ENCODE measurements at places on chromosomes 6 and 20.

GRCh38 chr20:53020834-53021233 is 48.7 kb downstream of the TSHZ2 start:
- DNase-seq = no peak

GRCh38 chr20:42402455-42402854 is 784.3 kb upstream of the CHD6 start:
- no peak for DNase-seq

DNA sequence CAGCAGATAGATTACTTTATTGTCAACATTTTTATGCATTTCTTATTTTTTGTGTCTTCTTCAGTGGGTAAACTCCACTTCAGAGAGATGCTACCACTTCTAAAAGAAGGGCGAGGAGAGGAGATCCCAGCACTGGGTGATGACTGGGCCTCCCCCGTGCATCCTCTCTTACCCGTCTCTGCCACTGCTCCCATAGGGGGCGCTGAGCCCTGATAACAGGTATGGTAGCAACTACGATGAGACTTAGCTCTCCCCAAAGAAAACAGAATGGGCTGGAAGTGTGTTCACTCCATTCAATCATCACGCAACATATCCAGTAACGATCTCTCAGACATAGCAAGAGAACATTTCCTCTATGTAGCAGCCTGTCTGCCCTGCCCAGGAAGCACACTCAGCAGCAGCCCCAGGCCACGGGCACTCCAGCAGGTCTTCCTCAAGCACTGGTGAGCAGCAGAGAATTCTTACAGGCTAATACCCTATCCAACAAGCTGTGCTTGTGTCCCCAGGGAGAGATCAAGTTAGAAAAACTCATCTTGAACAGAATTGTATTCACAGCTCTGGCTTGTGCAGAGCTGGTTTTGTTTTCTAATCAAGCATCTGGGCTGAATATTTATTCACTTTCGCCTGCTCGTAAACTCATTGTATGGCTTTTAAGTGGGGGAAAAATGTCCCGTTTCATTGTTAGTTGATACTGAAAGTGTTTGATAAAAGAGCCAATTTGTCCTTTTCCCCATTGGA is 533.1 kb upstream of the CDH4 start:
- no peak for DNase-seq

DNA sequence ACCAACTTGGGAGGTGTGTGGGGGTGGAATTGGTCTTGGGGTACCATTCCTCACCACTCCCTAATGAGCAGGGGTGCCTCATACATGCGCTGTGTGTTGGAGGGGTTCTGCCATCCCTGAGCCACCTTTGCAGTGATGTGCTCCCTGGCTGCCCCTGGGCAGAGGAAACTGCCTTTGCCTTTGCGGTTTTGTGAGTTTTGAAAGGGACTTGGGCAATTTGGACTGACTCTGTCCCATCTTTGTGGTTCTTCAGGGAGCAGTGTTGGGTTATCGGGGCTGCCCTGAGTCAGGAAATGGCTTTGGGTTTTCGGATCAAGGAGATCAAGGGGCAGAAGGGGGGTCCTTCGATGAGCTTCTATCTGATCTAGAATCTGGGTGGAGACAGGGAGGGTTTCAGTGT is 3.9 kb upstream of the PHACTR3 start:
- DNase-seq = no peak

DNA sequence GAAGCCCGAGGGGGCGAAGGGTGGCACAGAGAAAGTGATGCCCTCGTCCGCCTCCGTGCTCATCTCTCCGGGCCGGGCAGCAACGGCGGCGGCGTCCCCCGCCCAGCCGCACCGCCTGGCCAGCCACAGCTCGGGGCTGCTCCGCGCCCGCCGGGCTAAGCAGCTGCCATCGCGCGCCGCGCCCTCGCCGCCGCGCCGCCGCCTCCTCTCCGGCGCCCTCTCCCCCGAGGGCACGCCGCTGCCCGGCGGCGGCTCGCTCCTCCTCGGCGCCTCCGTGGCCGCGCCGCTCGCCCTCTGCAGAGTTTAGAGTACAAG is 225 bp downstream of the MAP3K5 start:
- DNase-seq = no peak

DNA sequence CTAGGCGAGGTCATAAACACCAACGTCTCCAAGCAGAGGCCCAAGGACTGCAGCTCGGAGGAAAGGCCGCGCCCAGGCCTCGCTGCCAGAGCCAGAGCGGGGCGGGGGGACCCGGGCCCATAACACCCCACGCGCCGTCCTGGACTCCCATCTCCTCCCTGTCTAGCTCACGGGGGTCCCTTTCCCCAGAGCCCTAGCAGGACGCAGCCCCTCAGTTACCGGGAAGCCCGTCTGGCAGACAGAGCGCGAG is 44.9 kb downstream of the MDFI start:
- DNase-seq = no peak

GRCh38 chr6:26156850-26157250 is 69.6 kb downstream of the HFE start:
- no peak for DNase-seq

DNA sequence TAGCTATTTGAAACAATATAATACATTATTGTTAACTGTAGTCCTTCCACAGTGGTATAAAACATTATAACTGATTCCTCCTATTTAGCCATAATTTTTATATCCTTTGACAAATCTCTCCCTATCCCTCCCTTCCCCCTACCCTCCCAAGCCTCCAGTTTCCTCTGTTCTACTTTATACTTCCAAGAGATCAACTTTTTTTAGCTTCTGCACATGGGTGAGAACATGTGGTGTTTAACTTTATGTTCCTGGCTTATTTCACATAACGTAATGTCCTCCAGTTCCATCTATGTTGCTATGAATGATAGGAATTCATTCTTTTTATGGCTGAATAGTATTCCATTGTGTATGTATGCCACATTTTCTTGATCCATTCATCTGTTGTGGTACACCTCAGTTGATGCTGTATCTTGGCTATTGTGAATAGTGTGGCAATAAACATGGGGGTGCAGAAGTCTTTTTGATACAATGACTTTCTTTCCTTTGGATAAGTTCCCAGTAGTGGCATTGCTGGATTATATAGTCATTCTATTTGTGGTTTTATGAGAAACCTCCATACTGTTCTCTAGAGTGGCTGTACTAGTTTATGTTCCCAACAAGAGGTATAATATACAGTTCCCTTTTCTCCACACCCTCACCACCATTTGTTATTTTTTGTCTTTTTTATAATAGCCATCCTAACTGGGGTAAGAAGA is 205.0 kb downstream of the KCNQ5 start:
- DNase-seq = no peak

DNA sequence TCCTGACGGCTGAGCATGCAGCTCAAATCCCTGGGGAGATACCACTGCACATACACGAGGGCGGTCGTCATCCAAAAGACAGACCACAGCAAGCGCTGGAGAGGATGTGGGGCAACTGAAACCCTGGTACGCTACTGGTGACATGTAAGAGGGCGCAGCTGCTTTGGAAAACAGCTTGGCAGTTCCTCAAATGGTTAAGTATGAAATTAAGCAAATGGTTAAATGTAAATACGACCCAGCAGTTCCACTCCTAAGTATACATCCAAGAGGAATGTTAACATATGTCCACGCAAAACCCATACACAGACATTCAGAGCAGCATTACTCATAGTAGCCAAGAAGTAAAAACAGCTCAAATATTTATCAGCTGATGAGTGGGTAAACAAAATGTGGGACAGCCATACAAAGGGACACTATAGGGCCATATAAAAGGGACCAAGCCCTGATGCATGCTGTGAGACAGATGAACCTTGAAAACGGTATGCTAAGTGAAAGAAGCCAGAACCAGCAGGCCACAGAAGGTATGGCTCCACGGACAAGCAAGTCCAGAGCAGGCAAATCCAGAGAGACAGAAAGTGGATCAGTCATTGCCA is 38.5 kb downstream of the RIPOR3 start:
- no peak for DNase-seq

GRCh38 chr6:23656255-23657194 is 469.5 kb upstream of the NRSN1 start:
- DNase-seq = no peak

- peak; percentile 44 for DNase-seq
Measured at GRCh38 chr20:38125157-38126056, 39.7 kb downstream of the TGM2 start.

GRCh38 chr20:4829514-4830215 is 108.0 kb downstream of the PRND start:
- no peak for DNase-seq

- no peak for DNase-seq
Measured at GRCh38 chr6:36099869-36100483, 30.3 kb upstream of the MAPK13 start.

- no peak for DNase-seq
Measured at GRCh38 chr6:108952776-108953486, 104.7 kb downstream of the ARMC2 start.

GRCh38 chr20:13788167-13788834 is 3.5 kb downstream of the NDUFAF5 start:
- no peak for DNase-seq

DNA sequence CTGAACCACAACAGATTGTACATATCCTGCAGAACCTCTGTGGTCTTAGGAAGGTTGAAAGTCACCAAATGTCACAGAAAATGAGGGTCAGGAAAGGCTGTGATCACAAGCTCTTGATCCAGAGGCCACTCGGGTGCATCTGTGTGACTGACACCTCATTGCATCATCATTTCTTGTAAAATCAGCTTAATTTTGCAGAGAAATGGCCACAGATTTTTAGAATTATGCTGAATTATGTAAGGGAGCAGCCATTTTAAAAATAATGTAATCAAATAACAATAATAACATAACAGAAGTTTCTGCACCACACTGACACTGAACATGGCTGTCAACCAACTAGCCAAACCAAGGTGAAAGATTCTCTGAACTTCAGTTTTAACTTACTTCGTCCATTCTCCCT is 32.5 kb upstream of the PRND start:
- DNase-seq = no peak

DNA sequence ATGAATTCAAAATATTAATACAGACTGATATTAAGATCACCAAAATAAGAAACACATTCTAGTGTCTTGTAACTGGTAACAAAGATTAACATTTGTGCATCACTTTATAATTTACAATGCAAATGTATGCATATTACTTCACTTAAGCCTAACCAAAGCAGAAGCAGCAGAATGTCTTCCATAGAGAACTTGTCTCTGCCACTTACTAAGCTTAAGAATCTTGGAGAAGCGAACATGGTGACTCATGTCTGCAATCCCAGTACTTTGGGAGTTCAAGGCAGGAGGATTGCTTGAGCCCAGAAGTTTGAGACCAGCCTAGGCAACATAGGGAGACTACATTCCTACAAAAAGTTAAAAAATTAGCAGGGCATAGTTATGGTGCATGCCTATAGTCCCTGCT is 18.8 kb downstream of the AK9 start:
- DNase-seq = no peak

GRCh38 chr20:50122763-50123162 is 9.8 kb upstream of the UBE2V1 start:
- no peak for DNase-seq

- DNase-seq = no peak
Measured at GRCh38 chr20:52958211-52958610, 13.9 kb upstream of the TSHZ2 start.

- no peak for DNase-seq
Measured at GRCh38 chr6:3440911-3441310, 15.9 kb downstream of the SLC22A23 start.

- no peak for DNase-seq
Measured at GRCh38 chr20:61884571-61885389, 180.9 kb downstream of the TAF4 start.

DNA sequence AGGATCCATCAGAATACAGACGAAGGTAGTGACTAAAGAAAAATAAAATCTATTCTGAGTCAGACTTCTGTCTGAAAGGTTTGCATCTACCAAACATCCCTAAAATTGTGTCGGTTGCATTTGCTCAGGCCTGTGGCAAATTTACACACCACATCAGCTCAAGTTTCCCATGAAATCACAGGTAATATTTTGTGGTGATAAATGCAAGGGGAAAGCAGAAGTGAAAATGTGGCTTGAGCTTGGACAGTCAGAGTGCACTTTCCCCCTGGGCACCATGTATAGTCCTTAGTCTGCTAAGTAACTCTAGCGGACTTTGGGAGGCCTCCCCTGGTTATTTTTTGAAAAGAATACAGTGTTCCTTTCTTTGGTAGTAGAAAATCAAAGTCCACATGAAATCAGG is 159.1 kb downstream of the PKHD1 start:
- no peak for DNase-seq

DNA sequence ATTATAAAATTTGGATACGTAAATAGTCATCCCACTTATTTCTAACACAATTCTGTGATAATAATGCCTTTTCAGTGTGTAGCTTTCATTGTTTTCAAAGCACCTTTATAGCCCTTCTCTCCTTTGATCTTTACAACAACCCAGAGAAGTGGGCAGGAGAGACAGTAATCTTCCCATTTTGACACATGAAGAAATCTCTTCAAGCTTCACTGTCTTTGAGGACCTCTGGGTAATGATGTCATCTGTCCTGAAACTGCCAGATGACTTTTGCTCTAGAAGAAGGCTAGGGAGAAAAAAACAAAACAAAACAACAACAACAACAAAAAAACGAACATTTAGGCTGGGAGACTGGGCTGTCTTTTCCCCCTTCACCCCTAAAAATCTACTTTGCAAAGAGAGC is 203.0 kb downstream of the KCNQ5 start:
- no peak for DNase-seq

- no peak for DNase-seq
Measured at GRCh38 chr6:135710042-135710441, 141.5 kb upstream of the PDE7B start.

GRCh38 chr6:32772656-32773055 is 9.3 kb upstream of the HLA-DQB2 start:
- no peak for DNase-seq

- no peak for DNase-seq
Measured at GRCh38 chr20:36549628-36549941, 8.3 kb downstream of the MYL9 start.

DNA sequence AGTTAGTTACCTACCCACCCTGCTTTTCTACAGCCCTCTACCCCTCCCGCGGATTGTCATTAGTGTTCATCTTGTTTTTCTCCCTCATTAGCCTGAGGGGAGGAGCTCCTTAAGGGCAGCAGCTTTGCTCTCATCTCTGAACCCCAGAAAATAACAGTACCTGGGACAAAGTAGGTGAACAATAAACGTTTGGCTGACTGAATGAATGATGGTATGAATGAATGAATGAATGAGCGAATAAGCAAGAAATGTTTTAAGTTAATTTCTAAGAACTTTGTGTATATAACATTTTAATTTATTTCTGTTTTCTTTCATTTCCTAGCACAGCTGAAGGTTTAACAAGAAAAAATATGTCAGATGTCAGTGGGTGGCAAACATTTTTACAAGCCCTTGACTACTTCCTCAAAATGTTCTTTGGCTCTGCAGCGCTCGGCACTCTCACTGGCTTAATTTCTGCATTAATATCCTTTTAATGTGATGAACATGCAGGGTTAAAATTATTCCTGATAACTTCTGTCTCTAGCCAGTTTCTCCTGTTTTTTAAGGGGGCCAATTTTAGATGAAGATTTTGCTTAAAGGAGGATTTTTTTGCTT is 50.1 kb downstream of the SLC9A8 start:
- no peak for DNase-seq

All from activated CD8-positive, alpha-beta memory T cell treated with anti-CD3 and anti-CD28 coated beads, Interleukin-2, amount 50 U/mL, for 48 hours (primary cell).